ENCODE measurements at places on chromosomes 1 and 21.

DNA sequence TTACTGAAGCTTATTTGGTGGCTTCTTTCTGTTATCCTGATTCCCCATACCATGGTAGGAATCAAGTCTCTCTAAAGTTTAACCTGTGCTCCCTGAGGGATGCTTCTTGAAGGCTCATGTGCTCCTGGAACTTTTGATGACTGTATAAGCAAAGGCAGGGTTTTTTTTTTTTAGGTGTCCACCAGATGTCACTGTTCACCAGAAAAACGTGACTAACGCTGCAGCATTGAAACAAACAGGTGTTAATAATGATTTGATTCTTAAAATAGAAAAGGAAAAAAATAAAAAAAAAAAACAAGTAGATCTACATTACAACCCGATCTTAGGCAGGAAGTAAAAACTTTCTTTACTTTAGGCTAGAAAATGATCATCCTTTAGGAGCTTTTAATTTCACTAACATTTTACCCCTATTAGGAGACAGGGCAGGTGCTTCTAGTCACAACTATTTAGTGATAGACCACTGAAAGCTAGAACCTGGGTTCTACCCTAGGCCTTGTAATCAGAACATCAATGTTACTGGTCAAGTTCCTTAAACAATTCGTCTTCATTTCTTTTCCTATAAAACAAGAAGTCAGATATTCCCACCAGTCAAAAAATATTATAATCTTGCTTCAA is 223.0 kb downstream of the PLA2G4A start:
- no peak for DNase-seq

DNA sequence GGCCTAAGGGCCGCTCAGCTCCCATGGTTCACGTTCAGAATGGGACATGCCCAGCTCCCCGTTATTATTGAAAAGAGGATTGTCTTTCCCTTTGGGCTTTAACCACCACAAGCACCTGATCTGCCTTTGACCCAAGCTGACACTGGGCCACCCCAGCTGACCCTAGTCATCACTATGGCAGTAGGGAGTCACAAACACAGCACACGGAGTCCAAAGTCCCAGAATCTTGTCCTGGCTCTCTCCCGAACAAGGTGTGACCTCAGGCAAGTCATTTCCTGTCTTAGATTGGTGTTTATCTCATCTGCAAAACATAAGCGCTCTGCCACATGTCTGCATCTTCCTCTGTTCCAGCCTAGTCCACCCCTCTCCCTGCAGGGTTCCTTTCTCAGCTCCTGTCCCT is 31.5 kb downstream of the IGFN1 start:
- DNase-seq = no peak

- DNase-seq = no peak
Measured at GRCh38 chr21:36854391-36854790, 112.1 kb downstream of the HLCS start.

DNA sequence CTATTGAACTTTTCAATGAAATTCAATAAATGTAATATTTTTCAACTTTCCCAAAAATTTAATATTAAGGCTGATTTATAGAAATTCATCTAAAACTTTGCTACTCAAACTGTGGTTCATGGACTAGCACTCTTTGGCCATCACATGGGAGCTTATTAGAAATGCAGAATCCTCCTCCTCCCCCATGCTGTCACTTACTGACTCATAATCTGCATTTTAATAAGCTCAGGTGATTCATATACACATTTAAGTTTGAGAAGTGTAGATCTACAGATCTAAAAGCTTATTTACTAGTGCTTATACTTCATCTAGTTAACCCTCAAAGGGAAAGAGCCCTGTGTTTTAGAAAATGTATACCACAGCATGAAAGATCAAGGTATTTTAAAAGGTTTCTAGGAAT is 84.3 kb downstream of the HS2ST1 start:
- DNase-seq = no peak

DNA sequence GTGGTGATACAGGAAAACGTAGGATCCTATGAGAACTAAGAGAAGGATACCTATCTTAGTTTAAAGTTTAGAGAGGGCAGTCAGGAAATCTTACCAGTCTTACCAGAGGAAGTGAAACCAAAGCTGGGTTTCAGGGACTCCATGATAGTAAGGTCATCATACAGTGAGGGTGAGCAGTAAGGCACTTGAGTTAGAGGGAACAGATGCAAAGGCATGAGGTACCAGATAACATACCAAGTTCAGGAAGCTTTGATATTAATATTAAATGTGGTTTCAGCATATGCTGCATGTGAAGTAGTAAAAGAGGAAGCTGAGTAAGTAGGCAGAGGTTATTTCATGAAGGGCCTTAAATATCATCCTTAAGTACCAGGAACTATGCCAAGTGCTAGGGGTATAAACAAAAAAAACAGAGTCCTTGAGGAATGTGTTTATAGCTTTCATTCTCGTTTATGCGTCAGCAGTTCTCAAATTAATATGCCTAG is 16.9 kb downstream of the ATG4C start:
- DNase-seq = no peak

DNA sequence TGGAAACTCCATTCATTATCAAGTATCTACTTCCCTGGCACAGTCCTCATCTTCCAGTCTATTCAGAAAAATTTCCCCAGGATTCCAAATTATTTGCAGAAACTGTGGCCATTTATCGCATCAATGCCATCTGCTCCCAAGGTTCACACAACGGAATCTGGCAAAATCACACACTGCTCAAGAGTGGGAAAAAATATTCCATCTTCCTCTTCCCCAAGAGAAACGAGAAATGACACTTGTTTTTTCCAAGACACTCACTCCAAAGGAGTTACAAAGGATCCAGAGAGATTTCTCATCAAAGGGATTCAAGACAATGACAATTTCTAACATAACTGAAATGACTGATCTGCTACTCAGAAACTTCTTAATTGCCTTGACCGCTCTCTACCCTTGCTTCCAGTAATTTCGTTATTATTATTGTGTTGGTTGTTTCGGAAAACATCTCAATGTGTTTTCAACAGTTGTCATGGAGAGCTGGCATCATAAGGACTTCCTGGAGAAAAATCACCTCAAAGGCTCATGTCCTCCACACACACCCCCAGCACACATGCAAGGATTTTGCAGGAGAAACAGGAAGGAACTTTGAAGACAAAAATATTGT is 128.0 kb downstream of the PSMG1 start:
- DNase-seq = no peak

DNA sequence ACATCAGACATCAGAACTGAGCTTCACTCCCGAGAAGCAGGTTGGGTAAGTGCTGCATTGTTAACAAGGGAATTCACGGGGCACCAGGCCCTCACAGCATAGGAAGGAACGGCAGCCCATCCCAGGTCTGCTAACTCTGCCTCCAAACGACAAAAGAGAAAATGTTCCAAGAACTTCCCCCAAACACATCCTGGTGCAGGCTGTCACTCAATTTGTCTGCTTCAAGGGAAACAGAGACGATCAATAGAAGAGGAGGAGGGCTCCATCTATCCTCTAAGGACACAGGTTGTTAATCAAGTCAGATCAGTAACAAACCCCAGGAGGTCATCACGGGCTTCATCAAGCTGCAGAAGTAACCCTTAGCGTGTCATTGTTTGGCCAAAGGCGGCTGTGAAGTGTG is 3.5 kb upstream of the TSPEAR start:
- no peak for DNase-seq

DNA sequence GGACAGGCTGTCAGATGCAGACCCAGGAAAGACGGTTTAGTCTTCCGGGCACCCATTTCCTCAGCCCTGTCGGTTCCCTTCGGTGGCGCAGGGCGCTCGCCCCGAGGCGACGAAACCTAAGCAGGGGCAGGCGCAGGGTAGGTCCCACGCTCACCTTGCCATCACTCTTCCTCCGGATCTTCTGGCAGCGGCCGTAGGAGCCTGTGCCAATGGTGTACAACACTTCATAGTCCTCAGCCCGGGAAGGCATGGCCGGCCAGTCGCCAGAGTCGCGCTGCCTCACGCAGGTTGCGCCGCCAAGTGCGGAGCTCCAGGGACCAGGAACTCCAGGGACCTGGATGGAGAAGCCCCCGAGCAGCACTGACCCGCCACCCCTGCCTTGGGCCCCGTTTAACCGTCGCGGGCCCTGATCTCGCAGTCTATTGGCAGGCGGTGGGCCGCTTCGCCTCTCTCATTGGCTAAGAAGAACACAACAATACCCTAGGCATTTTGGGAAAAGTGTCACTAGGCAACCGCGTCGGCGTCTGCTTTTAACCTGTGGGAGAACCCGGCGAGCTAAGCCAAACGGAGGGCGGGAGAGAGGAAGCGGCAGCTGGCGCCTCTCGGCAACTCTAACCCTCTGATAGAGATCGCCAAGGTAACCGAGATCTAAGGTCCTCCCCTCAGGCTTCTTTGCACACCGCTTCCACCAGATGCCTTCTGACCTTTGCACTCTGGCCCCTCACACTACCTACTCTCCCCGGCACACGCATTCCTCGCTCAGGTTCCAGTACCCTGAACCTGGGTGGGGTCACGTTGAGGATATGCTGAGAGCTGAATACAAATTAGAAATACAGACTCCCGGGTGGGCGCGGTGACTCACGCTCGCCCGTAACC is at the start of gene NEK2:
Gene NEK2, minus strand, starts transcription at position 392 of the 876 bp plus-strand sequence. Its CDS starts 142 bp downstream, at position 250.
- peak; percentile 78 for DNase-seq

DNA sequence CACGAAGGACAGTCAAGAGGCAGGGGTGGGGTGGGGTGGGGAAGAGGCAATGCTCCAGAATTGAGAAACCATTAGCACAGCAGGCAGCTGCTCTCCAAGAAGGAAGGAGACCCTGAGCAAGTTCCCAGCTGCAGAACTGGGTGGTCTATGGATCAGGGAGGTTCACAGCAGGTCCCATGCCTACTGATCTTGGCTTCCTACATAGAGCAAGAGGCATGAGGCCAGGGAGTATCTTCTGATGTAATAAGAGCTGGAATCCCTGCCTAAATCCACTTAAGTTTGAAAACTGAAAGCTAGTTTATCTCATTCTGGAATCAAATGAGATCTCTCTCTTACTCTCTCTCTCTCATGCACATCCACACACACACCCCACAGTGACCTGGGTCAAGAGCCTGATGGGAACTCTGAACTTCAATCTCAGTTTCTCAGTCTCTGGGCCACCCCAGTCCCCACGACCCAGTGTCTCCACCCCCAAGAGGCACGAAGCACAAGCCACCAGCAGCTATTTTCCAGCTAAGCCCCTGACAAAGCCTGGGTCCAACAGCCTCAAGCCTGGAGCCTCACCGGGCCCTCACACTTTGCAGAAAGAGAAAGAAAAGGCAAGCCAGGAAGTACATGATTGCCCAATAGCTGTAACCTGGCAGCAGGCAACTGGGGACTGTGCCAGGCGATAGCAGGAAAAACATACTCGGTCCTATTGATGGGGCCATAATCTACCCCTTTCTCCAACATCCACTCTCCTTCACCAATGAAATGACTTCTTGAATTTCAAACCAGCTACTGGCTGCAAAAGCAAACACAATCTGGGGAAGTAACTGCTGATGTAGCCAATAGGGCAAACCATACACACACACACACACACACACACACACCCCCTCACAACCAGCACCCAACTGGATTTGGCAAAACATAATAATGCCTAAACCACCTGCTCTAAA is 2.2 kb downstream of the NUAK2 start:
- peak; percentile 36 for DNase-seq

DNA sequence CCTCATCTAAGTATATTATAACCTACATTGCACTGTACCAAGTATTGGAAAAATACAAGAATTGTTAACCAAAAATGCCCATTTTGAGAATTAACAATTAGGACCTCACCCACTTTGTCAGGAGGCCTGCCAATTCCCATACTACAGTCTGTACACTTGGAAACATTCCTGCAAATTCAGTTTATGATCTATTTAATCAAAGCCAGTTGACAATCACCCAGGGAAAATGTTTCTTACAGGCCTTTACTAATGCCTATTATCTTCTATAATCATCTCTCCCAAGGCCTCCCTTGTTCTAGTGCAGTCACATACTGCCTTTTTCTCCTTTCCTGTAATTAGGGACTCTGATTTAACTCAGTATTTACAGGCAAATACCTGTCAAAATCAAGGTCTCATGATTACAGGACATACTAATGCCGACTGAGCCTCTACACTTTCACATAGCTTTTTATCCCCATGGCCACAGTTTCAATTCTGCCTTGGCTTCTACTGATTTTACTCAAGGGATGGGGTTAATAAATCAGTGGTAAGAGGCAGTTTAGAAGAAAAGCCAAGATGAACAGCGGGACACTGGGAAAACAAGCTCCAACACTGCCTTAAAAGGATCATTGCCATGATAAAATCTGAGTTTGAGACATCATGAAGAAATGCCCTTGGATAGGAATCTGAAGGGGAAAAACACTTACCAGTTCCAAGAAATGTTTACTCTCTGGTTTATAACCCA is 338.7 kb downstream of the VAV3 start:
- no peak for DNase-seq

GRCh38 chr1:94275083-94275482 is 37.7 kb upstream of the ARHGAP29 start:
- no peak for DNase-seq

DNA sequence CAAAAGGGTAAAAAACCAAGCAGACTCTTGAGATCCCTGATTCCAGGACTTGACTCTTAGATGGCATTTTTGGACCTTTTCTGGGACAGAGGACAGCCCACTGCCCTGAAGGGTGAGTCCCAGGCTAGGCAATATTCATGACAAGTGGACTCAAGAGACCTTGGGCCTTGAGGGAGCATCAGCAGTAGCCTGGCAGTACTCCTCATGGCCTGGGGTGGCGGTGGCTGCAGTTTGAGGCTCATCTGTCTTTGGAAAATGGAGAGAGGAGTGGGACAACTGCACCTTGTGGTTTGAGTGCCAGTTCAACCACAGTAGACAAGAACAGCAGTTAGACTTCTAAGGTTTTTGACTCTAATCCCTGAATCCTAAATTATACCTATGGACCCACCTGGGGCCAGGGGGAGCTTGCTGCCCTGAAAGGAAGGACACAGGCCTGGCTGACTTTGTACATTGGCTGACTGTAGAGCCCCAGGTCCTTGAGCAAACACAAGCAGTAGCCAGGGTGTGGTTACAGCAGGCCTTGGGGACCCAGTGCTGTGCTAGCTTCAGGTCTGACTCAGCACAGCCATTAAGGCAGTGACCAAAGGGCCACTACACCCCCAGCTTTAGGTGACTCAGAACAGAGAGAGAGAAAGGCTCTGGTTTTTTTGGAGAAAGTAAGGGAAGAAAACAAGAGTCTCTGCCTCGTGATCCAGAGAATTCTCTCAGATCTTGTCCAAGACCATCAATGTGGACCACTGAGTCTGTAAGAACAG is 1023.2 kb downstream of the KCNT2 start:
- no peak for DNase-seq

- DNase-seq = no peak
Measured at GRCh38 chr1:184403961-184404726, 17.3 kb downstream of the C1orf21 start.

DNA sequence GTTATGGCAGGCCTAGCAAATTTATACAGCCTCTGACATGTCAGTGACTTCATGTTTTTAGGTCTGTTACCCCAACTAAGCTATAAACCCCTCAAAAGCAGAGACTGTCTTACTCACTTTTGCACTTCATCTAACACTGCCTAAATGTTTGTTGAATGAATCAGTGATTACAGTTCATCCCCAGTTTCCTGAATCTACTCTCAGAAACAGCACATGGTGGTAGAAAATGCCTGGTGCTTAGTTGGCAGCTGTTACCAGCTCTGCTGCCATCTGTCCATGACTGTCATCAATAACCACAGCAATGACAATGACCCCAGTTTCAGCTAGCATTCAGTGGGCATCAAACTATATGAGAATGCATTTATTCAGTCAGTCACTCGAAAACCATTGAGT is 110.5 kb upstream of the SERBP1 start:
- DNase-seq = no peak

Data from activated T-cell treated with anti-CD3 and anti-CD28 coated beads, Interleukin-2, amount 50 U/mL, for 1 hour (primary cell).